ENCODE measurements at places on chromosomes 6 and 20. TPM values are rescaled to one million over a fixed set of nuclear protein-coding genes. Genes with fewer than 3 reads are reported as not detected.

- no peak overlapping the region for H3K27ac ChIP-seq
- H3K27me3 ChIP-seq = no peaks in the 10 kb centered on the region
- H3K36me3 ChIP-seq = no peaks in the 10 kb centered on the region
- no peak overlapping the region for H3K4me3 ChIP-seq
- DNase-seq = no peak
Observed at GRCh38 chr6:141153563-141153962, 979.2 kb upstream of the GJE1 start.

DNA sequence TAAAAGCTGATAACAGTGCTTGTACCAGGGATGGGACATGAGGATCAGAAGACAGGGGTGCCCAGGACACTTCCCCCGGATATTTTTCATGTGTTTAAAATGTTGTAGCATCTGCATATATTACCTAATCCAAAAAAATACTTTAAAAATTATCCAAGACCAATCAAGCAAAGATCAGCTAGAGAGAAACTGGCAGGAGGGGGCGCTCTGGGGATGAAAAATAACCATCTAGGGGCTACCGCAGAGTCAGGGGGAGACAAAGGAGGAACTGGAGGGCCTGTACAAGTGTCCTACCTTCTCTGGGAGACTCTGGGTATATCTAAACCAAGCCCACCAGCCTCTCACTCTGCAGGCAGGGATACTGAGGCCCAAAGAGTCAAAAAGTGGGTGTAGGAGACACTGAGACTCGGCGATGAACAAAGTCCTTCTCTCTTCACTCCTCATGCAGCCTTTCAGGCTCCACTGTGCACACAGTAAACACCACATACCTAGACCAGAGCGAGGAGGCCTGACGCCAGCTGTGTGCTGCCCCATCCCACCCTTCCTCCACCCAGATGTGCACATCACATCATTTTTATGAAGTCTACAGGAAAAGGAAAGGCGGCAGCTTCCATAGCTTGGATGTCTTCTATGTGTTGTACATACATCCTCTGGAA lies 9.8 kb downstream of the RIMS4 start:
- DNase-seq = no peak
- peaks cover 32% of the 10 kb centered on the region for H3K27me3 ChIP-seq
- H3K27ac ChIP-seq = no peak overlapping the region
- H3K4me1 ChIP-seq = no peaks in the 10 kb centered on the region

DNA sequence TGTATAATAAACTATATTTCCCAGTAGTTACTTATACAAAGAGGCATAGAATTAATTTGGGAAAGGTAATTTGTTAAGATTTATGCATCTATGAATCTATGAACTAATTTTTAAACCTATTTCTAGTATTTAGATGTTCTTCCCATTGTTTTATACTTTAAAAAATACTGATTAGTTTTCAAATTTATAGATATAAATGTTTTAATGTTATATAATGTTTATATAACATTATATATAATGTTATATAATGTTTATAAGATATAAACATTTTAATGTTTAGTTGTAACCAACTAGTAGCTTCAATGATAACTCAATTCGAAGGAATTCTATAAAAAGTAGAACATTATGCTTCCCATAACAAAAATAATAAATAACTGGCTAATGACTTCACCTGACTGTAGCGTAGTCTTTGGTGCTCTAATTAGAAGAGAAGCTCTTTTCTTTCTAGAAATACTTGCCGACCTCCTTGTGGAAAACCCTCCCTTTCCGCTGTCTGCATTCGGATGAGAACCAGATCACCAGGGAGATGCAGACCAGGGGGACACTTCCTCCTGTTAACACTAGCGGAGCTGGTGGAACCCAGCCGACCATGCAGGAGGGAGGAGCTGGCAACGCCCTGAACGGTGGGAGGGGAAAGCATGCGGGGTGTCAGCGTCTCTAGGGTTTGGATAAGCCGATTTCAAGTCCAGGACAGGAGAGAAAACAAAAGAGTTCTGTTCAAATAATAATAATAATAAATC lies 158.4 kb downstream of the OR2B2 start:
- H3K4me1 ChIP-seq = no peaks in the 10 kb centered on the region
- peak overlapping the region; percentile 48 for H3K4me3 ChIP-seq
- DNase-seq = peak; percentile 90
- H3K36me3 ChIP-seq = no peaks in the 10 kb centered on the region
- no peak overlapping the region for H3K27ac ChIP-seq

GRCh38 chr20:61659246-61659993 lies 406.3 kb downstream of the TAF4 start:
- H3K4me3 ChIP-seq = no peak overlapping the region
- peaks cover 16% of the 10 kb centered on the region for H3K27me3 ChIP-seq
- DNase-seq = no peak

Gene LY86
- total RNA-seq = not detected

DNA sequence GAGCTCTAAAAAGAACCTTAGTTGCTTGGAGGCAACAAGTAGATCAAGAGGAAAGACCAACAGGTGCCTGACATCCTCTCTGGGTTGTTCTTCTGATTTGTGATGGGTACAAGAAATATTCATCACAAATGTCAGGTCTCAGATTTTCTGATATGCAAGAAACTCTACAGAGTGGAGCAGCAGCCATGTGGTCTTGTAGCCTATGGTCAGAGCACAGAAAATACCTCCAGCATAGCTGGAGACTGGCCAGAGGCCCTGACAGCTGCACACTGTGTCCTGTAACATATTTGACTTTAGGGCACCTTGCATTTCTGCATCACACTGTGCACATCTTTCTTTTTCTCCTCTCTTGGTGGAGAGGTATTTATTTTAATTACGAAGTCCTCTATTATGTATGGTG lies 116.3 kb downstream of the GMPR start:
- no peaks in the 10 kb centered on the region for H3K36me3 ChIP-seq
- H3K4me1 ChIP-seq = peaks cover 33% of the 10 kb centered on the region
- no peak overlapping the region for H3K4me3 ChIP-seq

DNA sequence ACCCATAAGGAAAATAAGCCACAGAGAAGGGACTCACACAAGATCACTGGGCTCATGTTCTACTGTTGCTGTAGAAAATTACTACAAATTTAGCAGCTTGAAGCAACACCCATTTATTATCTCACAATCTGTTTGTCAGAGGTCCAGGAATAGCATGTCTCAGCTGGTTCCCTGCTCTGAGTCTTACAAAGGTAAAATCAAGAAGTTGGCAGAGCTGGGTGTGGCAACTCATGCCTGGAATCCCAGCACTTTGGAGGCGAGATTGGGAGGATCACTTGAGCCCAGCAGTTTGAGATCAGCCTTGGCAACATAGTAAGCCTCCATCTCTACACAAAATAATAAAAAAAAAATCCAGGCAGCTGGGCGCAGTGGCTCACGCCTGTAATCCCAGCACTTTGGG lies 28.5 kb upstream of the ZNF831 start:
- no peaks in the 10 kb centered on the region for H3K27me3 ChIP-seq
- no peaks in the 10 kb centered on the region for H3K4me1 ChIP-seq
- H3K36me3 ChIP-seq = no peaks in the 10 kb centered on the region
- no peak for DNase-seq
- H3K4me3 ChIP-seq = no peak overlapping the region
